ENCODE measurements at places on chromosomes 3 and 15.

GRCh38 chr3:105387122-105387751 is 20.5 kb downstream of the ALCAM start:
- DNase-seq = no peak

GRCh38 chr3:16890597-16891333 is 6.0 kb downstream of the PLCL2 start:
- DNase-seq = no peak

GRCh38 chr3:84680700-84681099 is 278.1 kb upstream of the CADM2 start:
- DNase-seq = no peak

DNA sequence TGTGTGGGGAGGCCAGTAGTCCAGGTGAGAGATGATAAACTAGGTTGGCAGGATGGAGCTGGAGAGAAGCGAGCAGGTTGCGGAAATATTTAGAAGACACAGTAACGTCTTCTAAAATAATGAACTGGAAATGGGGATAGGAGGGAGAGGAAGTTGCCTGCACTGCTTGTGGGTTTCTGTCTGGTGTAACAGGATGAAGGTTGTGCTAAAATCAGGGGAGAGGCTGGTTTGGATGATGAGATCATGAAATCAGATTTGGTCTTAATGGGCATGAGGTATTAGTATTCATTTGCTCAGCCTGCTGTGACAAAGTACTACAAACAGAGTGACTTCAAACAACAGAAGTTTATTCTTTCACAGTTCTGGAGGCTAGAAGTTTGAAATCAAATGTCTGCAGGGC is 32.1 kb upstream of the TNFAIP8L3 start:
- no peak for DNase-seq

DNA sequence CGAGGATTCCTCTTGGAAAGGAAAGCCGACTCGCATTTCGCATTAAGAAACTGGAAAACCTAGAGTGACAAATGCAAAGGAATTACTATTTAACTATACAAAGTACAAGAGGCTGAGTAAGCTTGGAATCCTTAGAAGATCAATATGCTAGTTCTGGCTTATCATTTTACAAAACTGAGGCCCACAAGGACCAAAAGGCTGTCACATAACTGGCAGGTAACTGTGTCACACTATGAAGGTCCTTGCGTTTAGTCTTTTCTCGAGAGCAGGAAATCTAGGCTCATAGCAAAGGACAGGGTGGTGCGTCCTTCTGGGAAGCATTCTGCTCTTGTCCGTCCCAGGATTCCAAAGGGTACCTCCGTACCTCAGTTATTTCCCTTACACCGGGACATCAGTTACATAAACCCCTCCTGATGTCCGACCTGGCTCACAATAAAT is 629 bp downstream of the RPL24 start:
- DNase-seq = no peak

DNA sequence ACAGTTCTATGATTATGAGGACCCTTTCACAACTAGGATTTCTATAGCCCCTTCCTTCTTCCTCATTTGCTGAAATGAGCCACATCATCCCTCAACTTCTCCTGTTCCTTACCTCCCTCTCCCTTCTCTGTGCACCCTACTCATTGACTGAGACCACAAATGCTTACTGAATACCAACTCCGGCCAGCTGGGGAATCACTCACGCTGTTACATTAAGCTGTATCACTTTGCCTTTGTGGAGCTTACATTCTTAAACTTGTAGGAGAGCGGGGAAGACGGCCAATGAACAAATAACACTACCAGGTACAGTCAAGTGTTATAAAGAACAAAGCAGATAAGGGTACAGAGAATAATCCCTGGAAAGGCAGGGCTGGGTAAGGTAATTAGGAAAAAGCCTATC is 5.7 kb downstream of the SUCLG2 start:
- no peak for DNase-seq

DNA sequence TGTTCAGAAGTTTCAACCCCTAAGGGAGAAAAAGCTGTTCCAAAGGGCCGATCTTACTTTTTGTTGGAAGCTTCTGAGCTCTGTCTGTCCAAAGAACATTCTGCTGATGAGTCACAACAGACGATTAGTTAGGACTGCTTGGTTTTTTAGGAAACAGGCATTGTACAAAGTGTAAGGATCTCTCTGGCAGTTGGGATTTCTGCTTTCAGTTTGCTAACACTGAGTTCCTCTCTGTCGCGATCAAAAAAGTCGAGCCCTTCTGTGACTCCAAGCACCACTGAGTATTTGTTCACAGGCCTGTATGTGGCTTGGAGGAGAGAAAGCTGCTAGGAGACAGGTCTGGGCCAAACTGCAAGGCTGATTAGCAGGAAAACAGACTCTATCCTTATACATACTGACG is 91.8 kb upstream of the PFN2 start:
- DNase-seq = no peak

- DNase-seq = no peak
Measured at GRCh38 chr3:48433472-48434118, 3.7 kb upstream of the PLXNB1 start.

GRCh38 chr3:8497582-8497981 is 4.0 kb upstream of the LMCD1 start:
- no peak for DNase-seq

DNA sequence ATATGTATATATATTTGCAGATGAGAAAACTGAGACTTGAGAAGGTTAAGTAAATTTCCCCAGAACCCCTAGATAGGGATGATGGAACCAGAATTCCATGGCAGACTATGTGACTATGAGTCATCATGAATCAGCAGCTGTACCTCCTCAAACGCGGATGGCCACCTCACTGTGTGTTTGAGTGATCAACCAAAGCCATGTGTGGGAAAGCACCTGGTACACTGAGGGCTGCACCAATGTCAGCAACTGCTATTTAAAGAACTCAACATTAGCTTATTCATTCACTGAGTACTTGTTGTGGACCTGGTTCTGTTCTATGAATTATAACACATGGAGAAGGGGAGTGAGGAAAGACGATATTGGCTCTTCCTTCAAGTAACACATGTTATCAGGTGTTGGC is 377.0 kb downstream of the GAP43 start:
- peak; percentile 23 for DNase-seq

GRCh38 chr15:77335298-77335697 is 84.6 kb downstream of the PEAK1 start:
- peak; percentile 26 for DNase-seq

DNA sequence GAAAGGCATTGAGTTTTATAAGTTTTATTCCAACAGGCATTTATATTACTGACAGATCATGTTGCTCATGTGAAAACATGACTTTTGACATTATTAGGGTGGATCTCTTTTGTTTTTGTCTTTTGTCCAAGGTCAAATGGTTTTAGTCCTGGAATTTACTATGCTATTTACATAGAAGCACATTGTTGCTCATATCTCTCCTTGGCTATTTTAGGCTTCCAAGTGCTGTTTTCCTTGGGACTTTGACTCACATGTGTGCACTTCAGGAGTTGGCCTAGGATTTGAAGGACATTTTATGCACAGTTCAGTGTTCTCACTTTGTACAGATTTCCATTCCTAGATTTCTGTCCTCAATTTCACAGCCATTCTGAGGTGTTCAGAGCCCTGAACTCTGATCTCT is 225.7 kb downstream of the PYDC2 start:
- DNase-seq = no peak

DNA sequence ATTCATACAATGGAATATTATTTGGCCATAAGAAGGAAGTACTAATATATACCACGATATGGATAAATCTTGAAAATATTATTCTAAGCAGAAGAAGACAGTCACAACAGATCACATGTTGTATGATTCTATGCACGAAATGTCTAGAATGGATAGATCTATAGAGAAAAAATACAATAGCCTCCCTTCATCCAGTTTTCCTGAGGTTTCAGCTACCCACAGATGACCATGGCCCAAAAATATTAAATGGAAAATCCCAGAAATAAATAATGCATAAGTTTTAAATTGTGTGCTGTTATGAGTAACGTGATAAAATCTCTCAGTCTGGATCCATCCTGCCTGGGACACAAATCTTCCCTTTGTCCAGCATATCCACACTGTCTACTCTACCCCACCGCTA is 162.2 kb upstream of the ST8SIA2 start:
- DNase-seq = no peak

DNA sequence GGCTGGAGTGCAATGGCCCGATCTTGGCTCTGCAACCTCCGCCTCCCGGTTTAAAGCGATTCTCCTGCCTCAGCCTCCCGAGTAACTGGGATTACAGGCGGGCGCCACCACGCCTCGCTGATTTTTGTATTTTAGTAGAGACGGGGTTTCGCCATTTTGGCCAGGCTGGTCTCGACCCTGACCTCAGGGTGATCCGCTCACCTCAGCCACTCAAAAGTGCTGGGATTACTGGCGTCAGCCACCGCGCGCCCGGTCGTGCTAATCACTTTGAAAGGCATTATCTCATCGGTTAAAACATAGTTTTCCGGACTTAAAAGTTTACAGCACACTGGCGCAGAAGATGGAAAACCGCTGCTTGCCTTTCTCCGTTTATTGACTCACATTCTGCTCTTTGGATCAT is 27.6 kb upstream of the MTHFS start:
- DNase-seq = no peak
